ENCODE measurements at places on chromosomes 3 and 15. TPM values are rescaled to one million over a fixed set of nuclear protein-coding genes. Genes with fewer than 3 reads are reported as not detected.

The TMEM89 gene
- total RNA-seq = not detected

The MYEF2 gene
- total RNA-seq = 50.0 TPM

The ANKDD1A gene
- 1.8 TPM for total RNA-seq

The PIERCE2 gene
- 6.9 TPM for total RNA-seq

The MUC20 gene
- total RNA-seq = 0.22 TPM

The C3orf70 gene
- not detected for total RNA-seq

The HTR3E gene
- not detected for total RNA-seq

The PCLAF gene
- total RNA-seq = 24.7 TPM

The ZNF660 gene
- total RNA-seq = 11.1 TPM

The MLH1 gene
- total RNA-seq = 61.4 TPM

The GPR87 gene
- total RNA-seq = not detected

The TRPC1 gene
- 0.14 TPM for total RNA-seq

The OR5H14 gene
- total RNA-seq = not detected

The ETFA gene
- 170 TPM for total RNA-seq

The ITGA11 gene
- total RNA-seq = not detected

The COL6A6 gene
- total RNA-seq = not detected

The REC114 gene
- total RNA-seq = not detected

The CHST13 gene
- not detected for total RNA-seq

The CCDC13 gene
- total RNA-seq = 1.9 TPM

The DUOXA2 gene
- total RNA-seq = not detected

The GP9 gene
- not detected for total RNA-seq

The CAMKV gene
- total RNA-seq = 7.8 TPM

The PIGZ gene
- total RNA-seq = 0.37 TPM

The EFCC1 gene
- total RNA-seq = not detected

The GPR62 gene
- total RNA-seq = not detected

The MGLL gene
- total RNA-seq = 58.0 TPM

The LMAN1L gene
- total RNA-seq = 4.3 TPM

The KLHL6 gene
- total RNA-seq = 41.1 TPM

The DNAJA4 gene
- total RNA-seq = not detected

The INSYN1 gene
- total RNA-seq = not detected

The AGBL1 gene
- total RNA-seq = not detected

The CELSR3 gene
- total RNA-seq = 7.0 TPM

The KBTBD13 gene
- not detected for total RNA-seq

The PLA2G4D gene
- not detected for total RNA-seq

The CYP1A2 gene
- not detected for total RNA-seq

Data from Karpas-422 (cell line).